ENCODE measurements at places on chromosomes 7 and 10.
A peak's percentile ranks its signal among the peaks of the same experiment; 100 is the strongest.

- peak; percentile 7 for DNase-seq
Observed at GRCh38 chr10:63819753-63820329, 298.6 kb downstream of the REEP3 start.

DNA sequence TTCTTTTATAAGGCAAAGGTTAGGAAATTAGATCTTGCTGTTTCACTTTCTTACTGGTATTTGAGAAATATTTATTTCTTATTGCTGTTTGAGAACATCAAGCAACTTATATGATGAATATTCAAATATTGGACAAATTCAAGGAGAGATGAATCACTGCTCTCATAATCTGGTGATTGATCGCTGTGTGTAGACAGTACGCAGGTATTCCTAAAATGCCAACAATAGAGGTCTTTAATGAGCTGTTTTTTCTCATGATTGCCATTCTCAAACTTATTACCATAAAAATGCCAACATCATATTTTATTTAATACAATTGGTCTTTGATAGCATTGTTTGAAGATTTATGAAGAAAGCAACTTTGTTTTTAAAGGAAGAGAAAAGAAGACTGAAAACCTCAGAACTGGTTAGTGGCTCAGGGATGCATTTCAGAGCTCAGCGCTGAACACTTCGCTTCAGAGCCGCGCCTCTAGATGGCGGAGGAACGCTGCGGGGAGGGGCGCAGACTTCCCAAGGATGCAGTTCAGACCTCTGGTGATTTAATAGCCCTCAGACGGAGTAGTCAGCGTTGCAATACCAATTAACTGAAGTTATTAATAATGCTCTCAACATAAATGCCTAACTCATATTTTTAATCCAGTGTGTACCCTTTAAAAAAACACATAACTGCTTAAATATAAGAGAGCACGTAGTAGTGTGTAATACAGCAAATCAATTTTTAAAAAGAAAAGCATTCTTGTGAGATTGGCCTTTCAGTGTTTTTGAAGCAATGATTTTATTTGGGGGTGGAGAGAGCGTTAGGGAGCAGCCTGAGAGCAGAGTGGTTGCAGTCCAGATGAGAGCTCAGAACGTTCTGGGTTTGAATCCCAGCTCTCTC lies 38.5 kb upstream of the STEAP4 start:
- DNase-seq = peak; percentile 38

DNA sequence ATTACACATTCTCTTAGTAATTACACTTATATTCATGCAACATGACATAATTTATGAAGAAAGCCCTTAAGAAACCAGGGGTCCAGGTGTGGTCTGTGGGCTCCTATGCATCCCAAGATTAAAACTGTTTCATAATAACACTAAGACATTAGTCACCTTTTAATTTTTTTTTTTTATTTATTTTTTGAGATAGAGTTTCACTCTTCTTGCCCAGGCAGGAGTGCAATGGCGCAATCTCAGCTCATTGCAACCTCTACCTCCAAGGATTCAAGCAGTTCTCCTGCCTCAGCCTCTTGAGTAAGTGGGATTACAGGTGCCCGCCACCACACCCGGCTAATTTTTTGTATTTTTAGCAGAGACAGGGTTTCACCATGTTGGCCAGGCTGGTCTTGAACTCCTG lies 12.5 kb downstream of the GDI2 start:
- DNase-seq = no peak

GRCh38 chr10:129041916-129042315 lies 425.1 kb upstream of the MGMT start:
- no peak for DNase-seq

DNA sequence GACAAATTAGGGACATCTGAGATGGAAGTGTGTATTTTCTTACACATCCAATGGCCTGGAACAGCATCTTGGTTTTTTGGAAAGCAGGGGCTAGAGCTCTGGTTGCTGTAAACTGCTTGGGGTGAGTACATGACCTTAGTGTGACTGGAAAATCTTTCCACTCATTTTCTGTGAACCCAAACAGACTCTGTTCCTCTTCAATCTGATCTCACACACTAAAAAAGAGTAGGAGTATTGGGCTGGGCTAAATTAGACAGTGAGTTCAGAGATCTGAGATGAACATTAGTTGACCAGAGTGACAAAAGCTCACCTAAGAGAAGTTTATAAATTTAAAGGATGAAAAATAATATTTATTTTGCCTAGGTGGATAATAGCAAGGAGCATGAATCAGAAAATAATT lies 59.2 kb downstream of the OR13A1 start:
- DNase-seq = no peak

DNA sequence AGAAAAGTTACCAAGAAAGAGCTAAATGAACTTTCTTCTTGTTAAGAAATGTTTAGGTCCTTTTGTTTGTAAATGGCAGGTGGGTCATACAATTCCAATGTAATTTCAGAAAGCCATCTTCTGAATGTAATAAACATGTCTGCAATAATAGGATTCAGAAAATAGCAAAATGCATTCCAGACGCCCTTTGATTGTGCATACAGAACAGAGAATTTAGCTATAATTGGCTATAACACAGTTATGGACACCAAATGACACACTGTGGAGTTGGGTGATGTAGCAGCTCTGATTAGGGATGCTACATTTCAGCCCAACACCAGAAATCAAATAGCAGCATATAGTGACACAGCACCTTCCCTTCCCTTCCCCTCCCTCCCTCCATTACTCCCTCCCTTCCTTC lies 240.8 kb downstream of the SNX10 start:
- no peak for DNase-seq

DNA sequence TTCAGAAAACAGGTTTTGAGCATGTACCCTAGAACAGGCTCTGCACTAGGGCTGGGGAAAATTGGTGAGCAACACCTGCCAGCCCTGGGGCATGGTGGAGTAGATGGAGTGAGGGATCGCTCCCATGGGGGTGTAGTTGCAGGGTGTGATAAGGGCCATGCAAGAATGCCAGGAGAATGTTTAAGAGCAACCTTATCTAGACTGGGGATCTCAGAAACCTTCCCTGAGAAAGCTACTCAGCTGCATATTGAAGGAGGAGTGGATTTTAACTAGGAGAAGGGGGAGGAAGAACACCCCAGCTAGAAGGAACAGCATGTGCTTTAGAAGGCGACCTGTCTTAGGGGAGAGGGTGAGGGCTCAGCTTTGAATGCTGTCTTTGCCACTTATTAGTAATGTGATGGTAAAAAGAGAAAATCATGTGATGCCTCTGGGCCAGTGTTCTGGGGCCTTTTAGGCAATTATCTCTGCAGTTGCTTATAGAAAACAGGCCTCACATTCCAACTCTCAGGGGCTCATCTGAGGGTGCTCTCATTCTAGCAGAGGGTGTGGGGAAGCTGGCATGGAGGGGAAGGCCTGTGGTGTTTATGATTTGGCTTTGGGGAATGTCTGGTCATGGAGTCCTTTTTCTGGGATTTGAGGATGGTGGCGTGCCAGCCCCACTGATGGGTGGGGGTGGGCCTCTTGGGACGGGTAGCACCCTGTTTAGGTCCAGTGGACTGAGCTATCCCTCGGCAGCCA lies 225.4 kb downstream of the BMPER start:
- no peak for DNase-seq

DNA sequence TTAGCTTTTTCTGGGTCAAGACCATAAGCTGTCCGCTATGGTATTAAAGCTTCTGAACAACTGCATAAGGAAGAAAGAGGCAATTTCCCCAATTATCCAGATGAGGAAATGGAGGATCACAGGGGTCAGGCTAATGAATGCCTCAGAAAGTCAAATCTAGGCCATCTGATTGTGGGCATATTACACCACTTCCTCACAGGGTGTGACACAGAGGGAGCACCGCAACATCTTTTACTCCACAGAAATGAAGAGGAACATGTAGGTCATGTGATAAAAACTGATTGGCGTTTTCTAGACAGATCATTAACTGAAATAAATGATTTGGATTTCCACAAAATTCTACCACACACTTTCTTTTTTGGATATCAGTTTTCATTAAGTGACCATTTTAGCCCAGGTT lies 384.4 kb downstream of the PARD3 start:
- peak; percentile 87 for DNase-seq

DNA sequence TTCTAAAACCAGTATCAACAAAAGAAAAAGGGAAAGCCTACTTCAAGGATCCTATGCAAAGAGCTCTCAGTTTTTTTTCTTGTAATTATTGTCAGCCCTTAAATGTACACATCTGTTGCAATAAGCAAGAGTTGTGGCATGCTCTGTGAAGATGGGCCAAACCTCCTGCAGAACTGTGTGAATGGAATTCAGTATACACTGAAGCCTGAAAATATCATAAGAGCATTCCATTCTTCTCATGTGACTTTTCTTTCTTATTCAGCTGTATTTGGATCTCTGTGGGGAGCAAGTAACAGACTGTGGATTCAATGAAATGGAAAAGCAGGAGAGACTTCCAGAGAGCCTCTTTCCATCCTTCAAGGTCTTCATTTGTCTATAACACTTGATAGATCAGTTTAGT lies 130.7 kb downstream of the SAMD9 start:
- DNase-seq = no peak

- DNase-seq = no peak
Observed at GRCh38 chr7:119197877-119198527, 973.5 kb downstream of the ANKRD7 start.

DNA sequence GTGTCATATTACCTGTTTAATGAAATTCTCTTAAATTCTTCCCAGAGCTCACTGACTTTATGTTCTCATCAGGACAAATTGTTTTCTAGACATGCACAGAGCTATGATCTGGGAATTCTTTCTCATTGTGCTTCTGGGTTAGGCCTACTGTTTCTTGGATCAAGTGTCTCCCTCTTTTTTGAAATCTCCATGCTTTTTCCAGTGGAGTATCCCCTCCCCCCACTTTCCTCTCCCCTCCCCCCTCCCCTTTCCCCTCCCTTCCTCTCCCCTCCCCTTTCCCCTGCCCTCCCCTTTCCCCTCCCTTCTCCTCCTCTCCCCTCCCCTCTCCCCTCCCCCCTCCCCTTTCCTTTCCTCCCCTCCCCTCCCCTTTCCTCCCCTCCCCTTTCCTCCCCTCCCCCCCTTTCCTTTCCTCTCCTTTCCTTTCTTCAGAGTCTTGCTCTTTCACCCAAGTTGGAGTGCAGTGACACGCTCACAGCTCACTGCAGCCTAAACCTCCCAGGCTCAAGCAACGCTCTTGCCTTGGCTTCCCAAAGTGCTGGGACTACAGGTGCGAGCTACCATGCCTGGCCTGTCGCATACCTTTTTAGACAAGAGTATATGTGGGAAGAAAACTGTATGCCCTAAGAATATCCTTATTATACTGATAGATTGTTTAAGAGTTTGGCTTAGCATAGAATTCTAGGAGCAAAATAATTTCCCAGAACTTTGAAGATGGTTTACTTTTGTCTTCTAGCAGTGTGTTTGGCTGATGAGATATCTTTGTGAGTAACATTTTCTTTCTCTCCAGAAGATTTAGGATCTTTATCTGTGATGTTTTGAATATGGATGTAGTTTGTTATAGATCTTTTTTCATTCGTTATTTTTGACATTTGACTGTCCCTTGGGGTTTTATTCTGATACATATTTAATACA lies 2.5 kb downstream of the DYNC2I1 start:
- peak; percentile 13 for DNase-seq

DNA sequence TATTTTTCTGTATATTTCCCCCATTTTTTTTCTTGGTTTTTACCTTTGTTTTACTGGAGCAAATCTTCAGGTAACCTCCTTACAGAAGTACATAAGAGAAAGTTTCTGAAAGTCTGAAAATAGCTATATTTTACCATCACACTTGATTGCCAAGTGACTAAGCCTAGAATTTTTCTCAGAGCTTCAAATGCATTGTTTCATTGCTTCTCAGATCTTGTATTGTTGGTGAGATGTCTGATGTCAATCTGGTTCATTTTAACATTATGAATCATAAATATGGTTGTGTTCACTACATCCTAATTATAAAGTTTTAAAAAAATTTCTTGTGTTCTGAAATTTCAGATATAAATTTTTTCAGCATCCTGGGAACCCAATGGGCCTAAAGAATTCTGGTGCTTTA lies 228.2 kb downstream of the AHR start:
- no peak for DNase-seq

DNA sequence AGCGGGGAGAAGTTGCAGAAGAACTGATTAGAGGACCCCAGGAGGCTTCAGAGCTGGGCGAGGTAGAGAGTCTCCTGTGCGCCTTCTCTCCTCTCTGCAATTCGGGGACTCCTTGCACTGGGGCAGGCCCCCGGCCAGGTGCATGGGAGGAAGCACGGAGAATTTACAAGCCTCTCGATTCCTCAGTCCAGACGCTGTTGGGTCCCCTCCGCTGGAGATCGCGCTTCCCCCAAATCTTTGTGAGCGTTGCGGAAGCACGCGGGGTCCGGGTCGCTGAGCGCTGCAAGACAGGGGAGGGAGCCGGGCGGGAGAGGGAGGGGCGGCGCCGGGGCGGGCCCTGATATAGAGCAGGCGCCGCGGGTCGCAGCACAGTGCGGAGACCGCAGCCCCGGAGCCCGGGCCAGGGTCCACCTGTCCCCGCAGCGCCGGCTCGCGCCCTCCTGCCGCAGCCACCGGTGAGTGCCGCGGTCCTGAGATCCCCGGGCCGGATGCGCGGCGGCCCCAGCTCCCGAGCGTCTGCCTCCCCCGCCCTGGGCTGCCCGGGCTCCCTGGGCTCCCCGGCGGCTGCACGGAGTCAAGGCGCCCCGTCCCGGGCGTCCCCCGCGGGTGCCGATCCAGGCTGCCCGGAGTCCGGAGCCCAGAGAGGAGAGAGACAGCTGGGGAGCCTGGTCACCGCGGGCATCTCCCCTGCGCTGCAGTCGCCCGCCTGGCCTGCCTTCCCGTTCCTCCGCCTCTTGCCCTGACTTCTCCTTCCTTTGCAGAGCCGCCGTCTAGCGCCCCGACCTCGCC lies at the start of gene PLAU:
PLAU (plus strand) TSS at position 369 of the 789 bp plus-strand sequence. CDS start 424 bp downstream, outside the sequence.
- no peak for DNase-seq

- DNase-seq = peak; percentile 40
Observed at GRCh38 chr7:133742709-133743538, 384.2 kb upstream of the LRGUK start.

- DNase-seq = no peak
Observed at GRCh38 chr7:50397971-50398324, 52.2 kb downstream of the FIGNL1 start.

GRCh38 chr10:77007834-77008233 lies 629.8 kb downstream of the KCNMA1 start:
- no peak for DNase-seq

DNA sequence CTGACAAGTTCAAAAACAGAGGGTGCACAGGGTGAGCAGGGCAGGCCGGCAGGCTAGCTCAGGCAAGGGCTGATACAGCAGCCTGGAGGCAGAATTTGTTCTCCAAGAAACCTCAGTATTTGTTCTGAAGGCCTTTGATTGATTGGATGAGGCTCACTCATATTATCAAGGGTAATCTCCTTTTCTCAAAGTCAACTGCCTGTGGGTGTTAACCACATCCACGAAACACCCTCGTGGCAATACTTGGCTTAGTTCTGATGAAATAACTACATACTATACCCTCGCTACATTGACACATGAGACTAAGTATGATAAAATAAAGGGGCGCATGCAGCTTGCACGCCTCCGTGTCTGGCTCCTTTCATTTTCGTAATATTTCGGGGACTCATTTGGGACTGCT lies 4.4 kb upstream of the PPP2R2D start:
- DNase-seq = peak; percentile 67

- DNase-seq = no peak
Observed at GRCh38 chr10:17905491-17905890, 46.2 kb upstream of the SLC39A12 start.

- DNase-seq = no peak
Observed at GRCh38 chr7:36315309-36315944, 74.2 kb upstream of the ANLN start.

Measured in HL-60 (cell line).